Stimulated activated CD8-positive, alpha-beta memory T cell treated with anti-CD3 and anti-CD28 coated beads, Interleukin-7, amount 100 ng/mL, for 4 hours (primary cell): ENCODE measurements at places on chromosomes 6 and 20.

DNA sequence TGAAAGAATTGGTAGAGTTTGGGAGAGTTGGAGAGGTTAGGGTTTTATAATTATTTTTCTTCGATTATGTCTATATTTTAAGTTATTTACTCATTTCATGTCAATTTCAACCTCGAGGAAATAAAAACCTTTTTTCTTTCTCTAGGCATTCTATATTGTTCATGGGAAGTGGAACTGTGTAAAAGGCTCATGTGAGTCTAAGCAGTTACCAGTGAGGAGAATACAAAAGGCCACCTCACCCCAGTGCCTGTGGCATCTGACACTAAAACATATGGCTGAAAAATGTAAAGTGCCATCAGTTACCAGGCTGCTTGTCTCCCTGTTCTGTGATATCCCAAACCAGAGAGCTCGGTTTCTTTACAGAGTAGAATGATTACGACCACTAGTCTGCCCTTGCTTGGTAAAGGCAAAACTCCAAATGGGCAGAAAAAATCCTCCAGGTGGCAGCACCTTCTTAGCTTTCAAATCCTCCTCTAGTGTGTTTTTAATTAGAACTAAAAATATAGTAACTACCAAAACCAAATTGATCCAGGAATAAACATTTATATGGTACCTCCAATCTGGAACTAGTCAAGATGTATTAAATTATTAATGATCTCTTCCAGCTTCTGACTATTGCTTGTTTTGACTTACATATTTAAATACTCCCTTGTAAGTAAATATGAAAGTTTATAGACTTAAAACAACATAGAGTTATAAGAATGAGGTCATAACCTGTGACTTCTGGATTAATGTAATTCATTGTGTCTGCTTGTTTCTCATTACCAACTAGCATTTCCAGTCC is 122.6 kb upstream of the MCHR2 start:
- no peak for DNase-seq

- no peak for DNase-seq
Observed at GRCh38 chr20:41078329-41078728, 49.7 kb downstream of the TOP1 start.

GRCh38 chr6:93341900-93342613 is 77.3 kb downstream of the EPHA7 start:
- no peak for DNase-seq

GRCh38 chr20:16123623-16124022 is 449.6 kb downstream of the KIF16B start:
- DNase-seq: no peak

- DNase-seq: no peak
Observed at GRCh38 chr20:20065361-20065760, 13.0 kb downstream of the CFAP61 start.

DNA sequence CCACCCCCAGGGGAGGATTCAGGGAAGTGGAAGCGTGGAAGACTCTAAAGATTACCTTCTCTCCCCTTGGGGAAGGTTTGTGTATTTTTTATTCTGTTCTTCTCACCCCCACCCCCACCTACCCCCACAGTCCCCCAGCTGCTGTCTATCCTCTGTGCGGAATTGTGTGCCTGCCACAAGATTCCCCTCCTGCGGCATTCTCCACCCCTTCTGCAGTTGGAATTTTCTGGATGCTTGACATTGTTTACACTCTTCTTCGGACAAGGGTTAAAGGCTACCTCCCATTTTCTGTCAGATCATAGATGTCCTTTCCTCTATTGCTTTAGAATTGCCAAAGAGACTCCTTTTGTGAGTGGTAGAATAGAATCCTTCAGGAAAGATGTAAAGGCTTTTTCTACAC is 60.4 kb upstream of the EDN3 start:
- no peak for DNase-seq

DNA sequence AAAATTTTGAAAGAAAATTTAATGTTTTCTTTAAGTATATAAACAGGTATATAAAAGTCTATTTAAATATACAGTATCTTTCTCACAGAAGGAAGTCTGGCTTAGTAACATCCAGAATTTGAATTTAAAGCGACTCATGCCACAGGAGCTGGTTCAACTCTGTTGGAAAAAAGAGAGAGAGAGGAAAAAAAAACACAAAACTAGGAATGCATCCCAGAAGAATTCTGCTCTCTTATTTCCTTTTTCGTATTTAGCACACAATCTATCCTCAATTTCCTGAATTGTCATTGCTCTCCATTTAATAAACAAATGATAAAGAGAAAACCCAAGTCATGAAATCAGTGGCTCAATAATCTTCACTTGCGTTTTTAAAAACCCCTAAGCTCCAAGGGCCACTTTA is 107.5 kb upstream of the SCAF8 start:
- no peak for DNase-seq

DNA sequence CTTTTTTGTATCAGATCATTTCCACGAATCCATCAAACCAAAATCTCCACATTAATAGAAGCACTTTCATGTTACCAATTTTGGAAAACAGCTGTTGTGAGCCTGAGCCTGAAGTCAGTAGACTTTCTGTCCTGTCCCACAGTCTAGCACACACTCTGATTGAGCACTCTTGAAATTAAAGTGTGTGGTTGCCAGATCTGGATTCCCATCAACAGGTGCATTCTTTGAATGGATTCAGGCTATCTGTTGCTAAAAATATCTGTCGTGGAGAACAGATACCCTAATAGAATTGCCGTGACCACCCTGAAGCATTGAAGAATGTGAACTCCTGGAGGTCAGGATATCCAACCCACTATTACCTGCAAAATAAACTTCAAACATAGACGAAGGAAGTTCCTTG is 73.3 kb downstream of the TFAP2A start:
- no peak for DNase-seq

DNA sequence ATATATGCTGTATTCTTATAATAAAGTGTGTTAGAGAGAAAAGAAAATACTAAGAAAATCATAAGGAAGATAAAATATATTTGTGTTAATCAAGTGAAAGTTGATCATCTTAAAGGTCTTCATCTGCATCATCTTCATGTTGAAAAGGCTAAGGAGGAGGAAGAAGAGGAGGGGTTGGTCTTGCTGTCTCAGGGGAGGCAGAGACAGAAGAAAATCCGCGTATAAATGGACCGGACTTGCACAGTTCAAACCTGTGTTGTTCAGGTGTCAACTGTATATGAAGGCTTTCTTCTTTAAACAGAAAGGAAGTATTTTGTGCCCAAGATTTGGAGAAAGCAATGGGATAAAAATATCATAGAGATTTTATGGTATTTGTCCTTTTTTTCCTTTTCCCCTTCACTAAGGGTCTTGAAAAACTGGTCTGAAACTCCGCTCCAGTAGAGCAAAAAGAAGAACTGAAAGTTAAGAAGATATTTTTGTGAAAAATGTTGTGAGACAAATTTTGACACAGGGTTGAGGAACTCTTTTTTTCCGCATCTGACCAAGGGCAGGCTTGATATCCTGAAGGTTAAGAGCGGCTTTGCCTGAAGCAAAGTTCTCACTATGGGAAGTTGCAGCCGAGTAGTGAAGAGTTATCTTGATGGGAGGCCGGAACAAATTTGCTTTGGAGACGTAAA is 350.7 kb downstream of the LAMA2 start:
- no peak for DNase-seq

- DNase-seq: no peak
Observed at GRCh38 chr6:4890627-4891026, 113.2 kb downstream of the RPP40 start.

DNA sequence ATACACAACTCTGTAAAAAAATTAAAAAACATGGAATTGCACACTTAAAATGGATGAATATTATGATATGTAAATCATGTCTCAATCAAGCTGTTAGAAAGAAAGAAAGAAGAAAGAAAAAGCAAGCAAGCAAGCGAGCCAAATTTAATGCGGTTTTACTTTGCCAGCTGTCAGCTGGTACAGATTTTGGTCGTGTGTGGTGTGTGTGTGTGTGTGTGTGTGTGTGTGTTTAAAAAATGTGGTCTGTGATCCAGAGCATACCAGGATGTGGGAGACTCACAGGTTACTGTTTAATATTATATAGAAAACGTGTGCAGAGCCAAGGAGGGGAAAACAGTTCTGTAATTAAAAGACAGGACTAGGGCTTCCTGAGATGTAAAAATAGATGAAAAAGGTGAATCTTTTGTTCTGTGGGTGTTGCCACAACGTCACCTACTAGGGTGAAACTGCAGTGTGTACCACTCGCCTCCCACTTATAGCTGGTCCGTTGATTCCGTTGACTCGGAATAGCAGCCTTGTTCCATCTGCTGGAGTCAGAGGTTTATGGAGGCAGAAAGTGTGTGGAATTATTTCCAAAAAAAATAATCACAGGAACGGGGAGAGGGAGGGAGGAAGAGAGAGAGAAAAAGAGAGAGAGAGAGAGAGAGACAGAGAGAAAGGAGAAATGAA is 197.7 kb downstream of the BCAS1 start:
- DNase-seq: no peak

- DNase-seq: no peak
Observed at GRCh38 chr6:45000833-45001232, 327.3 kb upstream of the RUNX2 start.

DNA sequence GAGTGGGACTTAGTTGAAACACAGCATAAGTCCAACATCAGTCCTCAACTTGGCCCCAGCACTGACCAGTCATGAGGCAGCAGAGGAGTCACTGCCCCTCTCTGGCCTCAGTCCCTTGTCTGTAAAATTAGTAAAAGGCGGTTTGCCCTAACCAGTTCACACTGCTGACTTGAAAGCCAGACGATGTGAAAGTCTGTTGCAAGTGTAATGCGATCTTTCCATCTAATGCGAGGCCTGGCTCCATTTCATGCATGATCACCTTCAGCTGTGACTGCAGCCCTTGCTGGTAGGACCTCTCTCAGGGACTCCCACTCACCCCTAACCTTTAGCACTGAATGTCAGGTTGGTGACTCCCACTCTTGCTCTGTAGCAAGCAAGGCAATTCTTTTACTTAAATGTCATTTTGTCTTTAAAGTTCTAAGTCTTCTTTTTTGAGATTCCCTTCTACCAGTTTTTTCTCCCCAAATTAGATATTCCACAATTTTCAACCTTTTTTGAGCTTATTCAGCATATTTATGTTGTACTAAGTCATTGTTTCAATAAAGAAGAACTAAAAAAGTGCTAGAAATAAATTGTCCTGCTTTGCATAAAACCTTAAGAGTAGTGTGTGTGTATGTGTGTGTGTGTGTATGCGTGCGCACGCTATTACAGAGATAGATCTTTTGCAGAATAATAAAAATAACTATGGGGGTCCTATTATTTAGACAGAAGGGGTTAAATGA is 245.5 kb downstream of the PACRG start:
- DNase-seq: no peak

DNA sequence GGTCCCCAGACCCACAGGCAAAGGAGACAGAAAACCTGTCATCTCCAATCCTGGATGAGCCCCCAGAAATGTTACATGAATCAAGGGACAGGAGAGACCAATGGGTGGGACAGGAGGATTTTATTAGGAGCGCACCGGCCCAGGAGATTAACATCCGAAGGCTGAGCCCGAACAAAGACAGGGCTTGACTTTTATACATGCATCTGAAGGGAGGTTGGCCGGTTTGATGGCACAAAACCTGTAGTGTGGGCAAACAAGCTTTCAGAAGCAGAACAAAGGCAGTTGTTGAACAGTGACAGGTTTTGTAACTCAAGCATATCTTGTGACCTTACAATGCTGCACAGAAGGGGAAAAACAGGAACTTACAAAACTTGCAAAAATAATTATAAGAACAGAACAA is 83.9 kb upstream of the GPR6 start:
- no peak for DNase-seq

GRCh38 chr6:7268362-7268761 is 44.6 kb downstream of the SSR1 start:
- DNase-seq: no peak

DNA sequence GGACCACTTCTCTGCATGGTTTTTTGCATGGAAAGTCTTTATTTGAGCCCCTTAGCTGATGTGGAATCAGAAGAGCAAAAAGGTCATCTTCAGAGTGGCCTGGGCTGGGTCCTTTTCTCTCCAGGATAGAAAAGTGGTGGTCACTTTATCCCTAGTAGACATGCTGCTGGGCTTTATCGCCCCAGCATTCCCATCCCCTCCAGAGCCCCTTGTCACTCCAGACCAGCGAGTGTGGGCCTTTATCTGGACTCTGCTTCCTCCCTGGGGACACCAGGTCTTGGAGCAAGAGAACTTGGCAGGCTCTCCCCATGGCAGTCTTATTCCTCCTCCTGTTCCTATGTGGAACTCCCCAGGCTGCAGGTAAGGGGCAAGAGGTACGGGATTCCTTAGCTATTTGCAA is at the start of gene LY6G6F:
Gene LY6G6F (plus strand): TSS at position 268 of the 400 bp plus-strand sequence. CDS start 41 bp downstream, at position 309.
- DNase-seq: no peak

GRCh38 chr6:30703011-30703410 is 12.2 kb upstream of the NRM start:
- no peak for DNase-seq

DNA sequence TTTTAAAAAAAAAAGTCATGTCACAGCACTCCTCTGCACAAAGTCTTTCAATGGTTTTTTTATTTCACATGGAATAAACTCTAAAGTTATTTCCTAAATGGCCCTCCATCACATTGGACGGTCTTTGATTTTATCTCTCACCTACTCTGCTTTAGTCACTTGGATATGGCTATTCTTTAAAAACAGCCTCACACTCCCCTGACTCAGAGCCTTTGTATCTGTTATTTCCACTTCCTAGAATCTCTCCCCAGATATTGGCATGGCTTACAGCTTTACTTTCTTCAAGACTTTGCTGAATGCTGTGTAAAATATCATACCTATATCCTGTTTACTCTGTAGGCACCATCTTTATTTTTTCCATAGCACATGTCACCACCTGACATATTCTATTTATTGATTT is 194.7 kb upstream of the MCHR2 start:
- DNase-seq: no peak

- no peak for DNase-seq
Observed at GRCh38 chr20:60117065-60117464, 158.8 kb downstream of the CDH26 start.

DNA sequence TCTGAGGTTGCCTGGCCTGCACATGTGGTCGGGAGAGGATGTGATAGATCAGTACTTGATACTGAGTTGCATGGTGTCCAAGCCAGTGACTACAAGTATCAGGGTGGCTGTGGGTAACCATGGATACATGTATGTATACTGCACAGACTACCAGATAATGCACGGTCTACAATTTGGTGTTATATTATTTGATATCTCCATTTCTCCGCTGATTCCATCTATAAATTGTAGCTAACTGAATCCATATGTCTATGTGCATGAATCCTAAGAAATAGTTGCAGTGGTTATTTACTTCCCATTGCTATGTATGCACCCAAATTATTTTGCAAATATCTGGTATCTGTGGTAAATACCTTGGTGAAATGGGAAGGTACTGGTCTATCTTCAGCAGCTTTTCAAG is 83.8 kb upstream of the KIF25 start:
- DNase-seq: no peak

DNA sequence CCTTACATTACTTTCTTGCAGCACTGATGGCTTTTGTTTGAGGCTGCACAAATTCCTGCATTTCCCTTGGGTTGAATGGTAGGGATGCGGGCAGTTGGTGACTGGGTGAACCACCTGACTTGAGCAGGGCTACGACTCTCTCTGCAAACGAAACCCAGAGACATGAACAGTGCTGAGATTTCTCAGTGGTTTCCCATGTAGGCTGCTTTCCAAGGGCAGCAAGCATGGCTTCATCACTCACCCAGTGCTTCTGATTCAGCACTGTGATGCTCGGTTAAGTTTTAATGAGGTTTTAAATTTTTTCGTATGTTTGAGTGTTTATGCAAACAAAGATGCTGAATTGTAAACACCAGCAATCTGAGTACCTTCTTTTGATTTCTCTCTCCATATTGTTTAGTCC is 127.2 kb downstream of the MTHFD1L start:
- no peak for DNase-seq

GRCh38 chr6:137430954-137431353 is 63.2 kb downstream of the OLIG3 start:
- DNase-seq: no peak
